ENCODE measurements at places on chromosomes 12 and 14.

- DNase-seq: no peak
These were observed 208.8 kb upstream of the EEA1 start for GRCh38 chr12:93137656-93138612.

DNA sequence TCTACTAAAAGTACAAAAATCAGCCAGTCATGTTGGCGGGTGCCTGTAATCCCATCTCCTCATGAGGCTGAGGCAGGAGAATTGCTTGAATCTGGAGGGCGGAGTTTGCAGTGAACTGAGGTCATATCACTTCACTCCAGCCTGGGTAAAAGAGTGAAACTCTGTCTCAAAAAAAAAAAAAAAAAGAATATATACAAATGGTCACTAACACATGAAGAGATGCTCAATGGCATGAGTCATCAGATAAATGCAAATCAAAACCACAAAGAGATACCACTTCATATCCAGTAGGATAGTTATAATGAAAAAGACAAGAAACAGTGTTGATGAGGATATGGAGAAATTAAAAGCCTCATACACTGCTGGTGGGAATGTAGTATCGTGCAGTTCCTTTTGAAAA is 33.6 kb upstream of the METAP2 start:
- no peak for DNase-seq

DNA sequence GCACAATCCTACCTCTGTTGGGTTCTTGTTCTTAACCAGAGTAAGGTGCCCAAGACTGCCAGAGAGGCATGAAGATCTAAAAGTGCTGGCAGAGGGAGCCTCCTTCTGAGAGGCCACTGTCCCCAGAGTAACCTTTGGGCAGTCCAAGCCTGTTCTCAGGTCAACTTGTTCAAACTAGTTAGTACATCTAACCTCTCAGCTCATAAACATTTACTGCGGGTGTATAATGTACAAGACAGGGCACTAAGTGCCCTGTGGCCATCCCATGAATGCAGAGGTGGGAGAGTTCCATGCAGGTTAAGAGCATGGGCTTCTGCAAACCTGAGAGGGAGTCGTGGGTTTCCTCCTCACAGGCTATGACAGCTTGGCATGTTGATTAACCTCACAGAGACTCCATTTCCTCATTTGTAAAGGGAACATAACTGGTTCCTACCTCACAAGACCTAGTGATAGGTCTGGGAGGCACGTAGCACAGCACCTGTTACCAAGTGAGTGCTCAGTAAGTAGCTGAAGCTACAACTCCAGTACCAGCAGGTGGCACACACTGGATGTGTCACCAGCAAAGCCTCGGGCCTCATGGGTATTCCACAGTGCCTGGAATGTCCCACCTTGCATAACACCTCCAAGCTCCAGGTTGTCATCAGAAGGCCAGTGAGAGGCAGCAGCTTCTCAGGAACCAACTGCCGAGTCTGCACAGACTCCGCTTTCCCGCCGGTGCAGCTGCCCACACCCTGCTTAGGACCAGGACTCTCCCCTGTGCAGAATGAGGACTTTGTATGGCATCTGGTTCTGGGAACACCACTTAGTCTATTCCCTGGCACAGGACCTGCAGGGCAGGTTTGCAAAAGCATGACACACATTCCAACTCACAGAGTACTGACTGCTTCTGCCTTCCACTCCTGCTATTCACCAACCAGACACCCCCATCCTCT is 4.4 kb downstream of the VDR start:
- no peak for DNase-seq

DNA sequence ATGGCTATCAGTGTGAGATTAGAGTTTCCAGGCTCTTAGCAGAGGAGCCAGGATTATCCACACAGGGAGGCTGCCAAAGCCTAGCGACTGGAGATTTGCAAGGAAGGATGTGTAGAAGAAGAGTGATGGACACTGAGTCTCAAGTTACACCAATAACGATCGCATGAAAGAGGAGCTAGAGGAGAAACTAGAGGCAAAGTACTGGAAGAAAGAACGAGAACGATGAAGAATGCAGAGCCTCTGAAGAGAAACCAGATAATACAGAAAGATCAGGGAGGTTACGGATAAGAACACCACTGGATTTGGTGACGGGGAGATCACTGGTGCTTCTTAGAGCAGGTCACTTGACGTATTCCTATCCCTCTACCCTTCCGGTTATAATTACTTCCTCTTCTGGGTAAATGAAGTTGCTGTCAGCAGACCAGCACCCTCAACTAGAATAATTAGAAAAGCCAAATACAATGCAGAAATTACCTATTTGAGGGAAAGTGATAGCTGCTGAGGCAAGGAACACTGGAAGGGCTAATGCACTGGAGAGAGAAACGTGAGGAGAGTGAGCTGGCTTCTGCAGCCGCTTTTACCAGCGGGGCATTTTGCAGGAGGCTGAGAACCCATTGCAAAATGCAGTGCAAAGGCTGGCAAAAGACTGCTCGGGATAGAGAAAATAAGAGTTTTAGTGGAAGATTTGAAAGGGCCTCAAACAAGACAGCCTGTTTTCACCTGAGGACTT is 93.1 kb upstream of the HIF1A start:
- DNase-seq: no peak

GRCh38 chr12:54010053-54010971 is 1.5 kb downstream of the HOXC8 start:
- DNase-seq: no peak

- DNase-seq: no peak
These were observed 119.5 kb downstream of the PIWIL1 start for GRCh38 chr12:130457215-130457614.

- DNase-seq: no peak
These were observed 52.1 kb downstream of the APAF1 start for GRCh38 chr12:98697209-98697608.

- no peak for DNase-seq
These were observed 179.0 kb downstream of the FOXN3 start for GRCh38 chr14:89237921-89238529.

GRCh38 chr12:29116414-29116813 is 32.7 kb upstream of the FAR2 start:
- no peak for DNase-seq

GRCh38 chr14:63603749-63604277 is 37.9 kb downstream of the WDR89 start:
- no peak for DNase-seq

GRCh38 chr14:68159701-68160633 is 340.4 kb downstream of the RAD51B start:
- no peak for DNase-seq

DNA sequence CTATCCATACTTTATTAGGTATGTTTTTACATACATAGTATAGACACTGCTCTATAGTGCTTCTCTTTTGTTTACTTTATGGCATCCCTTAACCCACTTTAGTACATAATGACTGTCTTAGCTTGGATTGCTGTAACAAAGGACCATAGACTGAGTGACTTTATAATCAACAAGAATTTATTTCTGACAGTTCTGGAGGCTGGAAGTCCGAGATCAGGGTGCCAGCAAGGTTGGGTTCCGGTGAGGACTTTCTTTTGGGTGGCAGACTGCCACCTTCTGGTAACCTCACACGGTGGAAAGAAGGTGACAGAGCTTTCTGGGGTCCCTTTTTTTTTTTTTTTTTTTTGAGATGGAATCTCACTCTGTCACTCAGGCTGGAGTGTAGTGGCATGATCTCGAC is 48.6 kb upstream of the PPM1H start:
- no peak for DNase-seq

DNA sequence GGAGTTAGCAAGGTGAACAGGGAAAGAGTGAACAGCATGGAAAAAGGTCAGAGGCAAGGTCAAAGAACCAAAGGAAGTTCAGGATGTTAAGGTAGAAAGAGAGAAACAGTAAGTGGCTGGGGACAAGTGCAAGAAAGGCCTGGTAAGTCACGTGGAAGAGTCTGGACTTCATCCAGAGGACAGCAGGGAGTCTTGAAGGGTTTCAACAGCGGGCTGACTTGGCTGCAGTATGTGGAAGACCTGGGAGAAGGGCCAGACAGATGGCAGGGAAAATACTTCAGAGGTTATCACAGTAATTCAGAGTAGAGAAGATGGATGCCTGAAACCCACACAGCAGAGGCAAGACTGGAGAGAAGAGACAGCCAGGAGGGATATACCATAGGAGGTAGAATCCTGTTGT is 34.0 kb downstream of the CIT start:
- peak; percentile 90 for DNase-seq

DNA sequence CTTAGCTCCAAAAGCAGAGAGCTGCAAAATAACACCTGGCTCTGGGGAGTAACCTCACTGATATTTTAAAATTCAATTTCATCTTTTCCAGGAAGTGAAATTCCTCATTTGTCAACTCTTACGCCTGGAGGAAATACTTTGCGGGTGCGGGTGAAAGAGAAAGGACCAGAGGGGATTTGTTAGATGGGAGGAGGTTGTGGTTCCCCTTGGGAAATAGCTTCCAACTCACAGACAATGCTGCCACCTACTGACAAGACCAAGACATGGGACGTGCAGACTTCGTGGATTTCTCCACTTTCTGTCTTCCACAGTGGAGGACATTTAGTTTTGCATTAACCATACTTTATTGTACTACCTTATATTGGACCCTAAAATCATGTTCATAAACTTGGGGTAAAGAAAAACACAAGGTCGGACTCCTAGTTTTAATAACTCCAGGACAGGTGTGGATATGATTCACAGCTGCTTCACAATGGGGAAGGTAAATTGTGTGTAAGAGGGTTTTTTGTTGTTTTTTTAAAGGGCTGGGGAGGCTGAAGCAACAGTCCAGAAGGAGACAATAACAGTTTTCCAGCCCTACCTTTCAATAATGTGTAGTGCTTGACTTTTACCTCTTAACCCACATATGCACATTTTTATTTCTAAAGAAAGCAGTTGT is 10.8 kb downstream of the FBXL14 start:
- DNase-seq: no peak

- no peak for DNase-seq
These were observed 1.4 kb downstream of the PTHLH start for GRCh38 chr12:27971121-27971489.

- DNase-seq: no peak
These were observed 91.6 kb upstream of the PTPRQ start for GRCh38 chr12:80352474-80352873.

GRCh38 chr14:75821831-75822521 is 159.8 kb downstream of the TGFB3 start:
- DNase-seq: no peak

- no peak for DNase-seq
These were observed 170.9 kb downstream of the PTCSC3 start for GRCh38 chr14:36005670-36006069.

DNA sequence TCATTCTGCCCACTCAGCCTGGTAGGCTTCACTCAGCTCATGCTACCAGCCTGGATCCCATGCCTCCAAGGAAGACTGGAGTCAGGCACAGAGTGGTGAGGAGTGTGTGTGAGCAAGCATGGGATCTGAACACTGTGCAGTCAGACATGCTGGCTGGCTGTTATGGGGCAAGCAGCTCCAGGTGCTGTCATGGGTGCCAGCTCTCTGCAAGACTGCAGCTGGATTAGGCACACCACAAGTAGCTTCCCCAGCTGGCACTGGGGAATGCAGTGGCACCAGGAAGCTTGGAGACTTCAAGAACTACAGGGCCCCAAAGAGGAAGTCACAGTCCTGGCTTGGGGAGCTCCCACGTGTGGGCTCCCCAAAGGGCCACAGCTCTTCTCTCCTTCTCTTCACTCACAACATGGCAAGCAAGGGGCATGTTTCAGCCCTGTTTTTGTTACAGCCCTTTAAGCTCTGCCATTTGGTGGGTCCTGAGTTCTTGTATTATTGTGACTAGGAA is 202.5 kb downstream of the VRK1 start:
- no peak for DNase-seq

GRCh38 chr14:23601845-23602180 is 23.2 kb upstream of the JPH4 start:
- DNase-seq: no peak

DNA sequence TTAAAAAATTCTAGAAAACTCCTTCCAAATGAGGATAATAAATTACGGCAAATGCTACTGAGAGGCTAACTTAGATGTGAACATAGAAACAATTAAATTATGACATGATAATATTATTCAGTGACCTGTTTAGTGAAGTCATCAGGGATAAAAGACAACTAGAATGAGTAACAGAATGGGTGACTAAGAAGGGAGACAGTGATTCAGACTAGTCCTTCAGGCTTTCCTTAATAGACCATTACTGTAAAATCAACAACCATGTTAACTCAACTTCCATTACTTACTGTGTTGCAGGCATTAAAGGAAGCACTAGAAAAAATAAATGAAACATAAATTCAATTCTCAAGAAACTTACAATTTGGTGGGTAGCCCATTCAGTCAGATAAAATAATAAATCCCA is 543.9 kb upstream of the LRFN5 start:
- DNase-seq: no peak

DNA sequence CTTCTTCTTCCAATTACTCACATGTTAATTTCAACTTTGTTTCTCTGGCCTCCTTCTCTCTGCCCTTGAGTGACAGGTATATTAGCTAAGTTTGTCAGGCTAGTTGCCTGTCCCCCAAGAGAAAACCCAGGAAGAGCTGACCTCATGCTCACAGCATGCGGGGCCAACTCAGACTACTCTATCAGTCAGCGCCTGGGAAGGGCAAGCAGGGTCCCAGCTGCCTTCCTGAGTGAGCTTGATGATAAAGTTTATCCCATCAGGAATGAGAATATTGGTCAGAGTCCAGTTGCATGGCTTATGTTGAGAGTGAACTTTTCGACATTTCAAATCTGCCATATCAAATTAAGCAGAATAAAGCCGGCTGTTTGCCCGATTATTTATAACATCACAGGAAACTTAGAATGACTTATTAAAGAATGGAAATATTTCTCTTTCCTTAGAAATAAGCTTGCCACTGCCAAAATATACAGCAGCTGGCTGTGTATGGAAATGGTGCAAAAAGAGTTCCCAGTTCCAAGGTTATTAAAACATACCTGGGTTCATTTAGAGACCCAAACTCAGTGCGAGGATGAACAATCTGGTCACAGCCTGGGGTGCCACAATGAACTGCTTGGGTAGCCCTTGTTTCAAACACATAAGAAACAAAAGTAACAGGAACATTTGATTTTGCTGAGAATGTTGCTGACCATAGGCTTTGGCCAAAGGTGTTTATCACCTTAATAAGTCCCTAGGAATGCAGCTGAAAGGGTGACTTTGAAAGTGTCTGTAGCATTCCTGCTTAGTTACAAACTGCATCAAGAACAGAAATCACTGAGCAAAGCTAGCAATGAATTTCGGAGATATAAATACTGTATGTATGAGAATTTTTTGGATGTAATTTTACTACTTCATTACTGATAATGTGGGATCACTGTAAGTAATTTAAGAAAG is 1553.8 kb upstream of the FLRT2 start:
- no peak for DNase-seq

DNA sequence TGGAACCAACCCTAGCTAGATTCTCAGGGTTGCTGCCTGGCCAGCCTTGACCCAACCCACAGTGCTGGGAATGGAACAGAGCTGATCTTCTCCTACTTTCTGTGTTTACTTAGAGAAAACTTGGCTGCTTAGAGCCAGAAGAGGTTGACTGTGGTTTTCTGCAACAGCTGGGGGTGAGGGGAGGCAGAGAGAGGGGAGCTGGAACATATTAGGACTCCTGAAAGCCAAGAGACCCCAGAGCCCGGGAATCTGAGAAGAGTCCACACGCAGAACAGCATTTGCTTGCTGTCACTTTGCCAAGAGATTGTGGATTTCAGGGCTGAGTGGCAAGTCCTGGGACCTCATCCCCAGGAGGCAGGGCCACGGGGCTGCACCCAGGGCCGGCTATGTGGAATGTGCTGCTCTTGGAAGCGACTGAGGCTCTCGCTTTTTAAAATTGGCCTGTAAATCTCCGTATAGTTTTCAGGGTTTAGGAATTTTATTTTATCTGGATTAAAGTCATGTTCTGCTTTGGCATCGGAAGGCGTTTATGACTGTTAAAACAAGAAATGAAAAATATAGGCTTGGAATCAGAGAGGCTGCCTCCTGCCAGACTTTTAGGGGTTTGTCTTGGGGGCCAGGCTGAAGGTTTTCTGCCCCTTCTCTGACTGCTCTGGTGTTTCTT is 22.3 kb upstream of the MED13L start:
- DNase-seq: no peak
